Renal cortex interstitium (tissue), 15 donors: ENCODE measurements at places on chromosomes 7 and 10.

GRCh38 chr7:44794331-44794730 lies 2.1 kb upstream of the PPIA start:
- no peak for DNase-seq

DNA sequence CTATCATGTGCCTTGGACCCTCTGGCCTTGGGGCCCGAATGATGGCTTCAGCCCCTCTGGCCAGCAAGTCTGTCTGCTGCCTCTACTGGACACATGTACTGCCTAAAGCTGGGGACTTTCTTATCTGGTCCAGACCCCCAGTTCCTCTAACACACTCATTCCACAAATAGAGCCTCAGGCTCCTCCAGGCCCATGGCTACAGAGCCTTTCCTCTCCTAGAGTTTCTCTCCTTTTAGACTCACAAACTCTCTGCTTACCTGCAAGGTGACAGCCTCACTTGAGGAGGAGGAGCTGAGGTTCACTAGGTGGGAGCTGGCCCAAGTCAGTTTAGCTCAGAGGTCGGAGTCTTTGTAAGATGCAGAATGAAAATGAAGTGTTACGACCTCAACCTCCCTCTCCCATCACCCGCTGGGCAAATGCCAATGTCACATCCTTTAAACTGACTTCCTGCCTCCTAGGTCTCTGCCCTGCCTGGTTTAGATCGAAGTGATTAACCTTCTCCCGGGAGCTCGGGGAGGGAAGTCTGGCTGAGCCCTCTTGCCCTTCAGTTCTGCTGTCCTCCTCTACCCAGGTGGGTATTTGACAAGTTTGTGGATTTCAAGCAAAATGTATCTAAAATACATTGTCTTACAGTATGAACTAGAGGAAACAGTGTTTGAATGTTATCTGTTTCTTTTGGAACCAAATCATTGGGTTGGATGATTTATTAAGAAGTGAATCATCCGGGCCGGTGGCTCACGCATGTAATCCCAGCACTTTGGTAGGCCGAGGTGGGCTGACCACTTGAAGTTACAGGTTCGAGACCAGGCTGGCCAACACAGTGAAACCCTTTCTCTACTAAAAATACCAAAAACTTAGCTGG lies 71.9 kb upstream of the TNS3 start:
- no peak for DNase-seq

DNA sequence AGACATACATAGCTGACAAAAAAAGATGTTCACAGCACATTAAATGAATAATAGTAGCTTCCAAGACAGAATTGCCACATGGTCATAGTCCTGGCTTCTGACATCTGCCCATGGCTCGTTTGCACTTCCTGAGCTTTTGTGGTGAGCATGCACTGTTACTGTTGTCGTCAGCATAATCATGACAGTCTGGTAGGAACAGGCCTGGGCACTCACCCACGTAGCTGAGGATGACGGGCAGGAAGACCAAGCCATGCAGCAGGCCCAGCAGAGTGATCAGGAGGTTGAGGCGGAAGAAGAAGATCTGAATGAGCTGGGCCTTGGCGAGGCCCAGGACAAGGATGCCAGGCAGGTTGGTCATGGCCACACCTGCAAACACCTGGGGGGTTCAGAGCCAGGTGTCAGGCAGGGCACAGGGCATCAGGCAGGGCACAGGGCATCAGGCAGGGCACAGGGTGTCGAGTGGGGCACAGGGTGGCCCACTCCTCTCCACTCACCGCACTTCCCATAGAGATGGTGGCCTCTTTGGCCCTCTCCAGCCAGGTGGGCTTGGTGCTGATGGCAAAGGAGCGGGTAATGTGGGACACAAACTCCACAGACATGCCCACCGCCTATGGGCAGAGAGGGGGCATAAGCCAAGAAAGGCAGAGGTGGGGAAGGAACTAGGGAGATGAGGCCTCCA lies 25.3 kb upstream of the NUDCD3 start:
- DNase-seq = no peak

DNA sequence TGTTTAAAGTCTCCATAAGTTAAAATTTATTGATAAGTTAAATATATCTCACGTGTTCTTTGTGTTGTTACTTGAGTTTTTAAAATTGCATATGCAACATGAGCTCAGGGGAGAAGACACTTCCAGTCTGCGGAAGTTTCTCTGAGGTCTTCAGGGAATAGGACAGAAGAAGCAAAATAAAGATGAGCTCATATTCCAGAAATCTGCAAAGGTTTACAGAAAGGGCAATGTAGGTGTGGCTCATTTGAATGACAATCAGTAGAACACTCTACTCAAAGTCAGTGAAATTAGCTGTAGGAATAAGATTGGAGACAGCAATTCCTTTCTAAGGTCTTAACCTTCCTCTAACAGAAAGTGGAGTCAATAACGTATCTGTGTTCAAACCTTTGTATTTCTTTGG lies 53.7 kb downstream of the CACNA2D1 start:
- DNase-seq = no peak

- DNase-seq = no peak
Observed at GRCh38 chr7:2605608-2606538, 25.9 kb upstream of the TTYH3 start.

- no peak for DNase-seq
Observed at GRCh38 chr10:109480836-109481235, 442.5 kb downstream of the XPNPEP1 start.

DNA sequence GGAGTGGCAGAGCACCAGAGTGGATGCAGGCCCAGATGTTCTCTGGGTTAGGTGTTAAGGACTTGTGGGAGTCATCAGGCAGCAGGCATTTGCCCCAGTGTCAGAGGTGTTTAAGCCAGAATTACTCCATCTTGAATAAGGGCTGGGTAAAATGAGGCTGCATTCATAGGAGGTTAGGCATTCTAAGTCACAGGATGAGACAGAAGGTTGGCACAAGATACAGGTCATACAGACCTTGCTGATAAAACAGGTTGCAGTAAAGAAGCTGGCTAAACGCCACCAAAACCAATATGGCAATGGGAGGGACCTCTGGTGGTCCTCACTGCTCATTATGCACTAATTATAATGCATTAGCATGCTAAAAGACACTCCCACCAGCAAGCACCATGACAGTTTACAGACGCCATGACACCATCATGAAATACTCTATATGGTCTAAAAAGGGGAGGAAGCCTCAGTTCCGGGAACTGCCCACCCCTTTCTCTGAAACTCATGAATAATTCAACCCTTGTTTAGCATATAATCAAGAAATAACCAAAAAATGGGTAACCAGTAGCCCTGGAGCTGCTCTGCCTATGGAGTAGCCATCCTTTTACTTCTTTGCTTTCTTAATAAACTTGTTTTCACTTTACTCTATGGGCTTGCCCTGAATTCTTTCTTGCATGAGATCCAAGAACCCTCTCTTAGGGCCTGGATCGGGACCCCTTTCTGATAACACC lies 882 bp upstream of the LRRC61 start:
- DNase-seq = no peak

DNA sequence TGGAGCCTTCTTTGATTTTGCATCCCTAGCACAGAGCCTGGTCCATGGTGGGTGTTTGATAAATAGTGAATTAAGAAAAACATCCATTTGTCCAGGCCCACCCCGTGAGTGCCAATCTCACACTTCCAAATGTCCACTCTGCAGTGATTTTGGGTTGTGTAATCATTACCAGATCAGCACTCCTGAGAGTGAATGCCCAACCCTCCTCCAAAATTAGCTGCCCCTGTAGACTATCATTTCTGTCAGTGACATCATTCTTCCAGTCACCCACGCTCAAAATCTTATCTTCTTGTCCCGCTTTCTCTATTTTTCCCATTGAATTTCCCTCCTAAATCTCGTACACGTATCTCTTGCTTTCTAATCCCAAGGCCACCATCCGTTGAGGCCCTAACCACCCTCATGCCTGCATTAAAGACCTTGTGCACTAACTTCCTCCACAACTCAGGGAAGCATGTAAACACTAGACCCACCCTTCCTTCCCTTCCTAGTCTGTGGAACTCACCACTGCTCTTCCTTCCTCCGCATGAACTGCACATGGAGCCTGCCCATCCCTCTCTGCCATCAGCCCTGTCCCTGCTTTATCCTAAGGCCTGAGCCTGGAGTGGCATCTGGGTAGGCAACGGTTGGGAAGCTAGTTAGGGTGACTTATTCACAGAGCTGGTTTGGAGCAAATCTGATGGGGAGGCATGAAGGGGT lies 32.8 kb downstream of the PIK3AP1 start:
- no peak for DNase-seq

GRCh38 chr7:33821970-33822369 lies 83.4 kb upstream of the BMPER start:
- DNase-seq = no peak

- DNase-seq = no peak
Observed at GRCh38 chr7:96330193-96330592, 8.3 kb upstream of the SLC25A13 start.

- no peak for DNase-seq
Observed at GRCh38 chr10:42883993-42884983, 101.7 kb downstream of the BMS1 start.

DNA sequence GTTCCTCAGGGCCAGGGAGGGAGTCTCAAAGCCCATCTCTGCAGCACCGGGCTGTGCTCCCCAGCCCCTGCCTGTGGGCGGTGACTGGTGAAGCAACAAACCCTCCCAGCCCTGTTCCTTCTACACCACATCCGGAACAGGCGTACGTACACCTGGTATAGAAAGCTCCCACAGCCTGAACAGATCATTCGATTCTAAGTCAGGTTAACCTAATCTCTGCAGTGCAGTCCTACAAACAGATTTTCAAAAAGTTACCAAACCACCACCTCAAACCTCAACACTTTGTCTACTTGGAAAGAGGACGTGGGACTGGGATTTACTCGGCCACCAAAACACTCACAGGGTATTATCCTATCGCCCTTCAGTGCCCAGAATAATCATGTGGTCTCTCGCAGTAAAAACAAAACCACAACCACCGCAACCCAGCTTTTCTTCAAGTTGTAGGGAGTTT lies 238.4 kb downstream of the DIP2C start:
- DNase-seq = no peak
